ENCODE measurements at places on chromosomes 1 and 21.

DNA sequence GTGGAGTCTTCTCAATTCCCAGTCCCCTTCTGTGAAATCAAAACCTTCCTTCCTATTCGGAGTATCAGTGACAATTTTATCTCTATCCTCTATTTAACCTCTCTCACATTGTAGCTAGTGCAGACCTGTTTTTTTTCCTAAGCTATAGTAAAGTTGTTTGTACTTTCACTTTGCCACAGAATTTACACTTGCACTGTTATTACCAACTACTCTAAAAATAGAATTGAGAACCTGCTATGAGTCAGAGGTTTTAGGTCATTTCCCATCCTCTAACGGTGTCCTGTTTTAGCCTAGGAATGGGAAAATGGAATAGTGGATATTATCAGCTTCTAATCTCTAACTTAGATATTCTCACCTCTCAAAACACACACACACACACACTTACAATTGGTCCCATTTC lies 862.7 kb downstream of the NCAM2 start:
- DNase-seq, result no peak

DNA sequence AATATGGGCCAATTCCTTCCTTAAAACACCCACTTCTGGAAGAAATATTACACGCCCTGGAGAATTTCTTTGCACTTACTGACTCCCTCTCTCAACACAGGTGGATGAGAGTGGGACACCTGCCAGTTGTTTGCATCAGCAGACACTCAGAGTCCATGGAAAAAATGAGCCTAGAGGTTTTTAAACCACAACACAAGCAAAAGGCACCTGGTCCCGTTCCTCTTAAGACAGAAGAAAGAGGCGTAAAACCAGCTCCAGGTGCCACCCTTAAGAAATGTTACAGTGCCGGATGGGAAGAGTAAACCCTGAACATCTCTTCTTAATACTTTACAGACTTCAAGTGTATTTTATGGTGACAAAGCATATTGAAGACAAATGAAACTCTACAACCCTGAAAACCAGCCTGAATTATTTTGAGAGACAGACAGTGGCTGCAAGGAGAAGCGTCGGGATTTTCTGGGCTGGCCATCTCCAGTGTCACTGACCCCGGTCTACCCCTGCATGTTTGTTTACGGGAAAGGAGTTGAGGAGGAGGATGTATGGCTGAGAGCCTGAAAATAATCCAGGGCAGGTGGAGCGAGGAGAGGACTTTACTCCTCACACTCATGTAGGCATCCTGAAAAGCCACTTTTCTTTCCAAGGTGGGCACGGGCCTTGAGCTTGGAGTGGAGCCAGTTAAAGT lies 7.8 kb upstream of the RIPK4 start:
- DNase-seq, result no peak

DNA sequence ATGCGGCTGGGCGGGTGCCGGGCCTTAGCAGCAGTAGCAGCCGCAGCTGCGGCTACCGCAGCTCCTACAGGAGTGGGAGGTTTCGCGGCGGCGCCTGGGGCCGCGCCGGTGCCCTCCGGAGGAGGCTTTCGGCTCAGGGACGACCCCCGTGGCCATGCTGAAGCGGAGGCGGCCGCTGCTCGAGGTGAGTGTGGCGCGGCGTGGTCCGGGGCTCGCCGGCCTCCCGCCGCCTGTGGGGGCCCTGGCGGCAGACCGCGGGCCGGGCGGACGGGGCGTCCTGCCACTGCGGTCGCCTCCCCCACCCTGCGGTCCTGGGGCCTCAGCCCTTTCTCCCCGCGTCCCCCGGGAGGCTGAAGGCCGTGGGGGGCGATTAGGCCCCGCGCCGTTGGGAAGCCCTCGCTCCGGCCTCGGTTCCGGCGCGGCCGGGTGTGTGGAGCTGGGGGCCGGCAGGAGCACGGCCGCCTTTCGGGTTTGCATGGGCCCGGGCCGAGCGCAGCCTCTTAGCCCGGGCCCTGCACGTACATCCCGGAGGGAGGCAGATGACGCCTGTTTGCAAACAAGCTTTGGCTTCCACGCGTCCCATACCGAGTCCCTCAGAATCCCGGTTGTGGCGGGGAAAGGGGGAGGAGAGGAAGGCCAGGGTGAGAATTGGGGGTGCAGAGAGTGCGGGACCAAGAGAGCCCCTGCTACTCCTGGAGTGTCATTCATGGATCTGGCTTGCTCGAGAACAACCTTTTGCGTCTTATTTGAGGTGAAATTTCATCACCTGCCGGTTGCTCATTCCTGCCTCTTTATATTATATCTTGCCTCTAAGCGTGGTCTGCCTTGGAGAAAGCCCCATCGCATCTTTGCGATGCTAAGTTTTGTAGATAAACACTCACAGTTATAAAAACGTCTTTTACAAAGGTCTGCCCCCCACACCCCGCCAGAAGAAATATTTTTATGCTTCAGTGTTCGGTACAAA lies 613 bp downstream of the ZFYVE9 start:
- peak; percentile 4 for DNase-seq

GRCh38 chr1:246417152-246417812 lies 89.8 kb downstream of the SMYD3 start:
- DNase-seq, result no peak

DNA sequence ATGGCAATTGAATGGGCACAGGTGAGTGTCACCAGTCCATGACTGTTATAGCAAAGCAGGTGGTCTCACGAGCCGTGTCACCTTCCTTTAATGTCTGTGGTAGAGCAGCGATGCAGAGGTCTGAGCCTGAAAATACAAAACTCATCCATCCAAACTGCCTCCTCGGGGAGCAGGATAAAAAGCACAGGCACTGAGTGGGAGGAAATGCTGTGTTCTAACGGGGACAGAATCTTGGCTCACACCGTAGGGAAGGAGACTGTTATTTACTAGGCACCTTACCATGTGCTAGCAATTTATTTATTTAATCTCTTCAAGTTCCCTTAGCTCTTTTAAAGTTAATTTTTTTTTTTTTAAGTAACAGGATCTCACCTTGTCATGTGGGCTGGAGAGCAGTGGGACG lies 1.2 kb downstream of the ASCL5 start:
- DNase-seq, result no peak

DNA sequence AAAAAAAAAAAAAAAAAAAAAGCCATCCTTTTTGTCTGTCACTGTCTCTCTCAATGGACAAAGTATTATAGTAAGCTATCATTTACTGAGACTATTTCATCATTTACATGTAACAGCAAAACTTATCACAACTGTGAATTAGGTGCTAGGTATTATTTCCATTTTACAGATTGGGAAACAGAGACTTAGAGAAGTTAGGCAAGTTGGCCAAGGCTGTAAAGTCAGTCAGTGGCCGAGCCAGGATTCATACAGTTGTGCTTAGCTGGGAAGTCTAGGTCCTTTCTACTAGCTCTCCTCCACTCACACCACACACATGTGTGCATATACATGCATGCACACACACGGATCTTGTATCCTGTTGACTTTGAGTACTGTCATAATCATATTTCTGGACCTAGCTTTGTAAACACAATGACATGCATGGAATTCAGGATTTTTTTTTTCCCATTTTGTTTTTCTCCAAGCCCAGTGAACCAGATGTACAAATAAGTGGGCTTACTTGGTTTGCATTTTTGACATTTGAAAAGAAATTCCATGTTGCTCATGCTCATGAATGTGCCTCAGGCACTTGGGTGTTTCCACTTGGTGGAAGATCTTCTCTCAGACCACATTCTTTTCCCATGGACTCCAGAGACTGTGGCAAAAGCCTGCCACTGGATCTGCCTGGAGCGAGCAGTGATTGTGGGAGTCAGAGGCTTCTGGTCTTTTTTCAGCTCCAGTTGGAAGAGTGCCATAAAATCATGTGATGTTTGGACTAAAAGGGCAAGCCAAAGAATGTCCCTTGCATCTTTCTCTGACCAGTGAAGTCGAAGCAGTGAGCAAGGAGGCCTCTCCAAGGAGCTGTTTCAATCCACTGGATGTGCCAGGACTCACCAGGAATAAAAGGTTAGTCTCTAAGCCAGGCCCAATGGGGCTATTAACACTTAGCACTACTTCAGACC lies 61.7 kb upstream of the DNAJC6 start:
- no peak for DNase-seq

DNA sequence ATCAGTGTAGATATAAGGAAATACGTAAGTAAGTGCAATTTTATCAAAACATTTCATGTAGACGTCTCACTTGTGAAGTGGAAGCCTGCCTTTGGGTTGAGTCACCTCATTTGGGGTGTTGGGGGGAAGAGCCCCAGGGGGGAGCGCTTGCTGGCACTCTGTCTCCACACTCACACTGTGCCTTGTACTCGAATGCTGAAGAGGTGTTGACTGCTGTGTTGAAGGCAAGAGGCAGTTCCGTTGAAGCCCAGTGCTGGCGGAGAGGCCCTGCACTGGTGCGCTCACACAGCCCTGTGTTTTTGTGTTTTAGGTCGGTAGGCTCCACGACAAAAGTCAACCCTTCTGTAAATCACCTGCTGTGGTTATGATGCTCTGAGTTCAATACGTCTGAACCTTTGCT lies 131.9 kb upstream of the COL6A1 start:
- no peak for DNase-seq

- DNase-seq, result peak; percentile 16
Measured at GRCh38 chr1:6414443-6414844, 5.3 kb downstream of the HES2 start.

DNA sequence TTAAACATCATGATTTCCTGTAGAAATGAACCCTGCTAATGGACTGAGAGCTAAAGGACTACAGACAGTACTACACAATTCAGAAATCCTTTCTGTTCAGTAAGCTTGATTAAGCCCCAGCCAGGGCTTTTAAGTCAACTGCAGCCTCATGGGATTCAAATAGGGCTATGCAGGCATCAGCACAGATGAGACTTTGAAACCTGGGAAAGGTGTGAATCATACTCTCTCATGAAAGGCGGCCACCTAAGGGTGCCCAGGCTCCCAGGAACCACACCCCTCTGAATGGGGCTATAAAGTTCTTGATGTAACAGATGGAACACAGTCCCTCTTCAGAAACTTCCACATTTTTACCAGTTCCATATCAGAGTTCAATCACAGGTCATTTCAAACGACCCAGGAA lies 7.6 kb downstream of the SIPA1L2 start:
- no peak for DNase-seq

Data from activated naive CD8-positive, alpha-beta T cell treated with anti-CD3 and anti-CD28 coated beads, Interleukin-2, amount 50 U/mL, for 16 hours (primary cell).